ENCODE measurements at places on chromosomes 3 and 15. TPM values are rescaled to one million over a fixed set of nuclear protein-coding genes. Genes with fewer than 3 reads are reported as not detected.

The SMCO1 gene
- not detected for total RNA-seq

The TNFAIP8L3 gene
- 0.17 TPM for total RNA-seq

The CCR8 gene
- 1.2 TPM for total RNA-seq

The CD276 gene
- 0.71 TPM for total RNA-seq

The NPHP3 gene
- total RNA-seq: 32.2 TPM

The MYZAP gene
- total RNA-seq: not detected

The LPP gene
- 49.6 TPM for total RNA-seq

The LIPC gene
- 9.0 TPM for total RNA-seq

The GPR15 gene
- total RNA-seq: 40.6 TPM

The TKT gene
- total RNA-seq: 210 TPM

The LRIG1 gene
- 17.9 TPM for total RNA-seq

The NRROS gene
- total RNA-seq: 16.2 TPM

The FETUB gene
- not detected for total RNA-seq

The SCAANT1 gene
- 1.8 TPM for total RNA-seq

The PLA2G4B gene
- 21.5 TPM for total RNA-seq

The MAP6D1 gene
- 1.6 TPM for total RNA-seq
